ENCODE measurements at places on chromosomes 5 and 9.

DNA sequence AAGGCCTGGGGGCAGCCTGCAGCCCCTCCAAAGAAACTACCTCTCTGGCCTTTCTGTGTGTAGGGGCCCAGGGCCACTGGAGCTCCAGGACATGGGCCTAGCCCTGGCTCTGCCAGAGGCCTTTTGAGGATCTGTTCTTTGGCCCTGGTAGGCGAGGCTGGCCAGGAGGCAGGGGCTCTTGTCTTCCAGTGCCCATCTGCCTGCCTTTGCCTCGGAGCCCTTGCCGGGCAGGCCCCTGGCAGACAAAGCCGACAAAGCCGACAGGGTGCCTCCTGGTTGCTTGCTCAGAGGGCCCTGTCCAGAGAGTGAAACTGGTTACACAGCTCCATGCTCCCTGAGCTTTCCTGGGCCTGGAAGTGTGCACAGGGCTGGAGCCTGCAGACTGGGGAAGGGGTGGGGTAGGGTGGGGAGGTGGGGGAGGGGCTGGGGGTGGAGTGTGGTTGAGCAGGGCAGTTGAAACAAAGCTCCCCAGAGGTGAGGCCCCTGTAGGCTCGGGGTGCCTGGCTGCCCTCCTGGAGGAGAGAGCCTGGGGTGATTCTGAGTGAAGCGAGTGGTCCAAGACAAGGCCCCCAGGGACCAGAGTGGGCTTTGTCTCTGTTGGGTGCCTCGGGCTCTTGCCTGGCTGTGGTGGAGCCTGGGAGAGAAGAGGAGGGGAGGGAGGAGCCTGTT, 29.3 kb downstream of the PTPA start:
- DNase-seq = no peak

DNA sequence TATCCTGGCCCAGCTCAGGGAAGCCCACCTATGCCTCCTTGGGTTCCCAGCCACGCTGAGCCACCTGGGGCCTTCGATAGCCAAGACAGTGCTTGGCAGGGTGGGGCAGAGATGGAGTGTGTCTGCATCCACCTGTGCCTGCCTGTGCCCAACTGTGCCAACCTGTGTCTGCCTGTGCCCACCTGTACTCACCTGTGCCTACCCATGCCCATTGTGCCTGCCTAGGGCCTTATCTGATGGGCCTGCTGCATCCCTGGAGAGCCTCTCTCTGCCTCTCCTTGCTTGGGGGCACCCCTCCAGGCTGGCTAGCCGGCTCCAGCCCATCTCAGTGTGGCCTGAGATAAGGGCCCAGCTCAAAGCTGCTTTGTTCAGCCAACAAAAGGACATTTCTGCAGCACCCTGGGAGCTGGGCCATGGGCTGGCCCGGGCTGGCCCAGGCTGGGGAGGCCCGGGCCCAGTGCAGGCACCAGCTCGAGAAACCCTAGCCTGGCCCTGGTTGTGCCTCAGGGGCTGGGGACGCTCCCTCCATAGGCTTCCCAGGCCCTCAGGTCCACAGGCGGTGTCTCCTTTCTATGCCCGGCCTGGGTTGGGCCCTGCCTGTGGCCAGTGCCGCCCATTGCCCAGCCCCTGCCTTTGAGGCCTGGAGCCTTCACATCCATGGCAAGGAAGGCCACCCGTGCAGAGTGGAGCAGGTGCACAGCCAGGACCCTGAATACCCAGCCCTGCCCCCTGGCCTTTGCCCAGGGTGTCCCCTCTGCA, 37.3 kb upstream of the NOTCH1 start:
- DNase-seq = no peak

DNA sequence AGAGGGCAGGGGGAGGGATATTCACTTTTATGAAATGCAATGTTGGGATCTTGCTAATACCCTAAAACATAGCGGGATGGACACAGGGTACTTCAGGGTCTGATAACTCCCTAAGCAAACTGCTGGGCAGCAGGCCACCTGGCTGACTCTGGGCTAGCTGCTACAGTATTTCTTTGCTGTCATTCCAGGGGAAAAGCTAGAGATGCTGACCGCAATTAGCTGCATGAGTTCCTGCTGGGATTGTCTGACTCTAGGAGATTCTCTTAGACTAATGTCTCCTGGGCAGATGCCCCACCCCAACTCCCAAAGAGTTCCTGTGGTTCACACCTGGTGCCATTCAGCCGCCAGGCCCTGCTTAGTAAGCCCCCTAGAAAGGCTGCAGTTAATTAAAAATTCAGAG, 69.9 kb downstream of the PSAT1 start:
- no peak for DNase-seq

DNA sequence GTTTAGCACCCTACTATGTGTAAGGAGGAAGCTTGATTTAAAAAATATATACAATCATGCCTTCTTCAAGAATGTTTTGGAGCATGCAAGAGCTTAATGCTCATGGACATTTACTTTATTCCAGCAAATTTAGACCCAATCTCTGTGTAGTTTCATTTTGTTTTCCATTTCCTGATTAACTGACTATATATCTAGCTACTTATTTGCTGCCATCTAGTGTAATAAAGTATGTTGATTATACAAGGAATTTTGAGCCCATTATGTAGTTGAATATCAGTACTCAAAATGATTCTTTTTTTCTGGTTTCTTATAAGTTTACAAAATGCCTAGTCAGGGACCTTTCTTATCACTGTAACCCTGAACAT, 100.0 kb upstream of the CCDC152 start:
- no peak for DNase-seq

GRCh38 chr5:125411071-125411743, 664.8 kb upstream of the ZNF608 start:
- DNase-seq = no peak

GRCh38 chr5:40688996-40689395, 9.3 kb downstream of the PTGER4 start:
- no peak for DNase-seq
